ENCODE measurements at places on chromosomes 2 and 18.

DNA sequence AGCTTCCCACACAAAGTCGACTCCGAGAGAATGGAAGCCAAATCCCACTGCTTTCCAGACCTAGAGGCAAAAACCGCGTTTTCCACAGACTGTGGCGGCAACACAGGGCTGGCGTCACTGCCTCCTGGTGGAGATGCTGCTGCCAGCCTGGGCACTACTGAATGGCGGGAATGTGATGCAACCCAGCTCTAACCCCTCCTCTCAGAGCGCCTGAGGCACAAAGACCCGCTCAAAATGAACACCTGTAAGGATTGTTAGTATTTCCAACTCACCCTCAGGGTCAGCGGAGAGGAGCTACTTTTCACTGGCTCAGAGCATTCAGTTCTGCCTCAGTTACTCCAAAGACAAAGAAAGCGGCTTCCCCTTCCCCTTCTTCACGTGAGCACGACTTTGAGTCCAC is 548.0 kb upstream of the SALL3 start:
- DNase-seq = no peak

DNA sequence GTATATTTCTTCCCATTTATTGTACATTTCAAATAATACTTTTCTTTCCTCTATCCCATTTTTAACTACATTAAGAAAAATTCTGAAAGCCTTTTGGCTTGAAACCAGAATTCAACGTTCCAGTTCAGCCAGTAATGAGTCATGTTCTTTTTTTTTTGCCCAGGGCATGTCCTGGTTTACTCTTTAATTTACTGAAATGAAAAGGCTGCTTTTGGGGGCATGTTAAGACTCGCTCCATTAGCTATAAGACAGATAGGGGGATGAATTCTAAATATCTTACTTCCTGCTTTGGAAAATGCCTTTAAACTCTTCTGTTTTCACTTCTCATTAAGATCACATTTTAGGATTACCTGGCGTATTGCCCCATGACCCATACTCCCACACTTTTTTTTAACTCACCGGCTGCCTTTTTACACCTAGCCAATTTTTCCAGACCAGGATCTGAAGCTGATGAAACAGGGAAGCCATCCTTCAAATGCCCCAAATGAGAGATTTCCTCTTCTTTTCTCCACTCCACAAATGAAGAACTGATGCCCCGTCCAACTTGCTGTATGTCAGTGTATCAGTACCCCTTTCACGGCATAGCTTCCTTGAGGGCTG is 585 bp downstream of the ABCA12 start:
- no peak for DNase-seq

- DNase-seq = no peak
These were observed 678.8 kb downstream of the KCNJ3 start for GRCh38 chr2:155377266-155377680.

- DNase-seq = no peak
These were observed 1038.6 kb upstream of the SLC39A10 start for GRCh38 chr2:194618432-194618831.

GRCh38 chr2:165827016-165827920 is 33.2 kb upstream of the GALNT3 start:
- DNase-seq = no peak

DNA sequence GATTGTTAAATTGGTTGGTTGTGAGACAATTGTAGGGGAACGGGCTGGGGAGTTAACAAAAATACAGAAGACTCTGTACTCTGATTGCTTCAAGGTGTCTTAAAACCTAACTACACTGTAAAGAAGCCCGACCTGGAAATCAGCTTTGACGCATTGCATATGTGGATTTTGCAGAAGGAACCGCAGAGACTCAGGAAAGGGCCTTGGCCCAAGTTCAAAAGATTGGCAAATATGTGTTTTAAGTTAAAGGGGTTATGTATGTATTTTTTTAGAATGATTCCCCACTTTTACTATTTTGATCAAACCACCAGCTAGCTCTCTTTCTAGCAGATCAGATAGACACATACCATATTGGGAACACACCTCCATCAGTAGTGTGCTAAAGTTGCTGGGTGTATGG is 18.0 kb upstream of the EDAR start:
- DNase-seq = no peak

GRCh38 chr2:219480004-219480403 is 18.7 kb upstream of the GMPPA start:
- DNase-seq = no peak

GRCh38 chr2:142140434-142140845 is 9.6 kb upstream of the LRP1B start:
- no peak for DNase-seq

GRCh38 chr2:235502336-235502735 is 8.5 kb downstream of the AGAP1 start:
- DNase-seq = no peak

DNA sequence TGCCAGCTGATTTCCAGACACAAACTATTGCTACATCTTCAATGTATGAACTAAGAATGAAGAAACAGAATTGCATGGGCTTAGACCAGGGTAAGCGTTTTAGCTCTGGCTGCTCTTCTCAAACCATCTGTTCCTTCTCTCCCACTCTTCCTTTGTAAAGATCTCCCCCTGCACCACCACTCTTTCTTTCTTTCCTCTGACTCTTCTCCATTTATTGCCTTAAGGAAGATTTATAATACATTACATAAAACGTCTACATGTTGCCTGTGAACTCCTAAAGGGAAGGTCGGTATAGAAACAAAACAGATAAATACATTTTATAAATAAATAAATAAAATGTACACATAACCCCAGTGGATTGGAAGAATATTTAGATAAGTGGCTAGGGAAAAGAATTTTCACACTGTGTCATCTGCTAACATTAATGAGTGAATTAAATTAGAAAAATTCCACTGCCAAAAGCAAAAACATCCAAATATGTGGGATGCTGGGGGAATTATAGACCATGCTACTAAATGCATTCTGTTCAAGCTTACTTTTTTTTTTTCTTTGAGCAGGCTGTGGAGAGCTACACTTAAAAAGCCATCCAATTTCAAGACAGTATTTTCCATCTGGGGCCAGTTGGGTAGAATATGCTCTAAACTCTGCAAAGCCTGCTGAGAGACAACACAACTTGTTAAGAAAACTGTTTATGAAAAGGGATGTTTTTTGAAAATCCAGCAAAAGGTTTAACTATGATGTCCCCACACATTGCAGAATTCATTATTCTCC is 41.5 kb downstream of the NCKAP5 start:
- no peak for DNase-seq

DNA sequence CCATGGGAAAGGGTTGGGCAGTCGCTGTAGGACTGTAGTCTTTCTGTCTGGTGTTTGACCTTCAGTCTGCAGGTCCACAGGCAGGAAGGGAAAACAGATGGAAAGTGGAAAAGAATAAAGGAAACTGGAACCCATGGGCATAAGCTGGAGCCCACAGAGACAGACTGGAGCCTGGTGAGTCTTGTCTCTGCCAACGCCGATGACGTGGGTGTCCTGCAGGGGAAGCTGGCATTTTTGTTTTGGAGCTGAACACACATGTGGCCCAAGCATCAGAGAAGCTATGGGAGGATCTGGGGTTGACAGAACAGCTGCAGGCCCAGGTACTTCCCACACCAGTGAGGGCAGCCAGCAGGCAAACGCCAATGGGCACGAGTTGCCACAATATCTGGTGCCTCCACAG is 28.2 kb upstream of the SOCS6 start:
- DNase-seq = no peak

GRCh38 chr2:232668805-232669444 is 28.2 kb upstream of the GIGYF2 start:
- no peak for DNase-seq

DNA sequence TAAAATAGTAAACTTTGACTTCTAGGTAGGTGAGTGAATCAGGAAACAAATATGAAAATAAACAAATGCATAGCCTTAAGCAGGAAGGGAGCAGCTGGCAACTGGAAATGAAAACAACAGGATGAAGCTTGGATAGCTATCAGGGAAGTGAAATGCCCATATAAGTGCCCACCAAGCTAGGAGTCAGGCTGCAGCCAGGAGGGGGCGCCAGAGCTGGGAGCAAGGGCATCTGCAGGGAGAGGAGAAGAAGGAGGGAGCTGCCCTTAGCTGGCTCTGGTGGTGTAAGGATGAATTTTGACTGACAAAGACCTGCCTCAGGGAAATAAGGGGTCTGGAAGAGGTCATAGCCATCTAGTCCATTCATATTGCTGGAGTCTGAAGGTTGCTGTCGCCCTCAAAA is 298.3 kb downstream of the TDRD15 start:
- DNase-seq = no peak

DNA sequence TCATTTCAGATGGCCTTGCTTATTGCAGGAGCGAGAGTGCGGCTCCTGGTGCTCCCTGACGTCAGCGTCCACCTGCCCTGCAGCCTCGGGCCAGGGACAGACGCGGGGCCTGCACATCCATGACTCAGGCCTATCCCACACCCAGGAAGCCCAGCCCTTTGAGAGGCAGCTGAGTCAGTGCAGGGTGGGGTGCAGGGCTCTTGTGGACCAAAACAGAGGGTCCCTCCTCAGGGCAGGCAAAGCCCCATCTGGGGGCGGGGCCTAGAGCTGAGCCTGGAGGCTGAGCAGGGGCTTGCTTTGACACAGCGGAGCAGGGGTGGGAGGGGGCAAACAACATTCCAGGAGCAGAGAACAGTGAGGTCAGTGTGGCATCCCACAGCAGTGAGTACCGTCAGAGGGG is 7.7 kb upstream of the ARHGEF4 start:
- no peak for DNase-seq

All from stimulated activated CD4-positive, alpha-beta T cell treated with anti-CD3 and anti-CD28 coated beads, Interleukin-15, amount 100 ng/mL, for 48 hours (primary cell).